Stimulated activated CD8-positive, alpha-beta memory T cell treated with anti-CD3 and anti-CD28 coated beads, Interleukin-15, amount 100 ng/mL, for 1 hour (primary cell): ENCODE measurements at places on chromosomes 2 and 18.

- DNase-seq, result no peak
Observed at GRCh38 chr2:201852462-201852861, 46.1 kb downstream of the CDK15 start.

DNA sequence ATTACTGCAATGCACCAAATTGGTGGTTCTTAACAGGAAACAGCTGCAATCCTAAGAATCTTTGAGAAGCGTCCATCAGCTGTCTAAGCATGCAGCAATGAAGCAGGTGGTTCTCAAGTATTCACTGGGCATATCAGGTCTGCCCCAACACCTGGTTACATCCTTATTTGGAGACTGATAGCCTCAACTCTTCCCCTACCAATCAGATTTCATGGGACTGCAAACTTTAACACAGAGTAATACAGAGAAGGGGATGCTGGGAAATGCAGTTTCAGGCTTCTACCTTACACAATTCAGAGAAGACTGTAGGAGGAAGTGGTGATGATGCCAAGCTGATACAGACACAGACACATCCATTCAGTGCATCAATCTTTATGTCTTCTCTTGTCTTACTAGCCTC is 240.5 kb downstream of the BCL2 start:
- no peak for DNase-seq

GRCh38 chr2:192669505-192670091 is 474.9 kb upstream of the TMEFF2 start:
- no peak for DNase-seq

- DNase-seq, result no peak
Observed at GRCh38 chr2:233546101-233546500, 20.5 kb downstream of the USP40 start.

DNA sequence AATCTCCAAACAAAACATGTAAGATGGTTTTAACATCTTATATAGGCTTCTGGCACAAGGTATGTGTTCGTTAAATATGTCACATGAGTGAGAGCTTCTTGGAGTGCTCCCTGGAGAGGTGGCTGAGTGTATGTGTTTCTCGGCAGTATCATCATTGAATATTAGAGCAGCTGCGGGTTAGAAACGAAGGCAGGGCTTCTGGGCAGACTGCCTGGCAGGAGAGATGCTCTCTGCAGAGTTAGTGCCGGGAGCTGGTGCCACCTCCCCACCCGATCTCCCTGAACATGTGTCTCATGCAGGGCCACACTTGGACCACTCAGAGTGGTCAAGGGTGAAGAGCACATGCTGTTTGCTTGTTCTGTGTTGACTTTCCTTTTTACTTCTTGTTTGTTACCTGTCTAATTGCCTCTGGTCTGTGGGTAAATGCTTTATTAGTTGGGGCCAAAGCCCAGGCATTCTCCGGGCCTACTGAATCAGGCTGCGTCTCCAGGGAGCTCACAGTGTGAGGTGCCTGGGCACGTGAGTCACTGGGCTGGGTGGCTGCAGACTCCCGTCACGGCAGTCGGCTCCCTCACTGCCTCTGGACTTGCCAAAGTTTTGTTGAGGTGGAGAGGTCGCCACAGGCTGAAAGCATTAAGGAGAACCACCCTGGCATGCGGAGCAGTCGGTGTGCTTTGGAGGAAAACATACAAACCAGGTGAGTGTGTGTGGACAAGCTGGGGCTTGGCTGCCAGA is 246.6 kb downstream of the FHOD3 start:
- DNase-seq, result no peak

- no peak for DNase-seq
Observed at GRCh38 chr2:235461763-235462414, 32.0 kb upstream of the AGAP1 start.

DNA sequence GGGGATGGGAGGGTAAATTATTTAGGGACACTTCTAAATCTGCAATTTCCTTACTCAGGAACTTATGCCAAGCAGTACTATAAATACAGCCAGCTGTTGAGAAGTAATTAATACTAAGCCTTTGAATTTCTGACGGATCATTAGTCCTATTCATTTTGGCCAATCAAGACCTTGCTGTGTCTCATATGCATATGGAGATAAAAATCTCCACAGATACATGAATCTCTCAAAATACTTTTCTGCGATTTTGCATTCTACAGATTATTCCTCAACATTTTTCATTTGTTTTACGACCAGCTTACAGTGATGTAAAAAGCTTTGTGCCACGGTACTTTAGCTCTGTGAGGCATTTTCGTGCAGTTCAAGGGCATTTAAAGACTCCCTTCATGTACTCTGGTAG is 16.7 kb downstream of the LANCL1 start:
- no peak for DNase-seq

DNA sequence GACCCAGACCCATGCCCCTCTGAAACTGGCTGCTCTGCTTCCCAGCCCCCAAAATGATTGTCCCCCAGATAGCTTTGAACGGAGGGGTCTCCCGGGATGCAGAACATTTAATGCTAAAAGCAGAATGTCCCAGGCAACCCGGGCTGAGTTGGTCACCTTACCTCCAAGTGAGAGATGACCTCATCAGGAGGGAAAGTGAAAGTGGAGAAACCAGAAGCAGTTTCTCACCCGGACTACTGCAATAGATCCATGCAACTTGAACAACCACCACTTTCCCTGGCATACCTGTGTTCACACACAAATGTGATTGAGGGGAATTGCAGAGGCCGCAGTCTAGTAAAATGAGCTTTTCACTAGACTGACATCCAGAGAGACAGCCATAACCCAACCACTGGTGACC is 75.3 kb upstream of the NPAS2 start:
- no peak for DNase-seq

DNA sequence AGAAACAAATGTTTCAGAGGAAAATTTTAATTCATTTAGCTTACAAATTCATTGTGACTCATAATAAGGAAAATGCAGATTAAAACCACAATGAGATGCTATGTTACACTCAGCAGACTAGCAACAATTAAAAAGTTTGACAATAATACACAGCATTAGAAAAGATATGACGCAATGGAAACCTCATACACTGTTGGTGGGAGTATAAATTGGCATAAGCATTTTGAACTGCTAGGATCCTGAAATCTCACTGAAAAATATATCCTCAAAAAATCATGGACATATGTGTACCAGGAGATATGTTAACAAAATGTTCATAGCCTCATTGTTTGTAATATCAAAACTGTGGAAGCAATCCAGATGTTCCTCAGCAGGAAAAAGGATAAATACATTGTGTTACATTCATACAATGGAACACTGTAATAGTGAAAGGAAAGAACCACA is 13.7 kb downstream of the CALCRL start:
- no peak for DNase-seq

- no peak for DNase-seq
Observed at GRCh38 chr2:26178746-26179436, 6.0 kb downstream of the GAREM2 start.
